Activated naive CD8-positive, alpha-beta T cell treated with anti-CD3 and anti-CD28 coated beads for 36 hours (primary cell): ENCODE measurements at places on chromosomes 6 and 20.

DNA sequence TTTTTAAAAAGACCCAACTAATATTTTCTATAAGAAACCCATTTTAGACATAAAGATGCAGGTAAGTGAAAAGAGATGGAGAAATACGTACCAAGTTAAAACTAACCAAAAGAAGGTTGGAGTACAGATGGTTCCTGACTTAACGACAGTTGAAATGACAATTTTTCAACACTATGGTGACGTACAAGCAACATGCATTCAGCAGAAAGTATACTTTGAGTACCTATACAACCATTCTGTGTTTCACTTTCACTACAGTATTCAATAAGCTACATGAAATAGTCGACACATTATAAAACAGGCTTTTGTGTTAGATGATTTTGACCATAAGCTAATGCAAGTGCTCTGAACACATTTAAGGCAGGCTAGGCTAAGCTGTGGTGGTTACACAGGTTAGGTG, 228.9 kb downstream of the RNGTT start:
- DNase-seq = no peak

DNA sequence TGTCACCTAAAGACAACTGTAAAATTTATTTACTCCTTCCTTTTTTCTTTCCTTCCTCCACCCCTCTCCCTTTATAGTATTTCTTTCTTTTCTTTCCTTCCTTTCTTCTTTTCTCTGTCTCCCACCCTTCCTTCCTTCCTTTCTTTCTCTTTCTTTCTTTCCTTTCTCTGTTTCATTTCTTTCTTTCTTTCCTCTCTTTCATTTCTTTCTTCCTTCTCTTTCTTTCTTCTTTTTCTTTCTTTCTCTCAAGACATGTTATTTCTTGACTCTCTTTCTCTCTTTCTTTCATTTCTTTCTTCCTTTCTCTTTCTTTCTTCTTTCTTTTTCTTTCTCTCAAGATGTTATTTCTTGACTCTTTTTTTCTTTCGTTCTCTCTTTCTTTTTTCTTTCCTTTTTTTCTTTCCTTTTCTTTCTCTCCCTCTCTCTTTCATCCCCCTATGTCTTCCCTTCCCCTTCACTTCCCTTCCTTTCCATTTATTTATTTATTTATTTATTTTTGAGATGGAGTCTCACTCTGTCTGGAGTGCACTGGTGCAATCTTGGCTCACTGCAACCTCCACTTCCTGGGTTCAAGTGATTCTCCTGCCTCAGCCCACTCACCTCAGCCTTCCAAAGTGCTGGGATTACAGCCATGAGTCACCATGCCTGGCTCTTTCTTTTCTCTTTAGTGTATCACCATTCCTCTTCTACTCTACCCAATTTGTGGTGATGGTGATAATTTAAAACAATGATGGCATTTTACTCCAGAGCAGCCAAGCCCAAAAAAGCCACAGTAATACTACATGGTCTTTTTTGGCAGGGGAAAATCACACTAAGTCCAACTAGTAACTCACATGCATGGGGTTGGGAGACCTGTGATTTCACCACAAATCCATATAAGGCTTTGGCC, 188.2 kb downstream of the ADGRG6 start:
- no peak for DNase-seq

GRCh38 chr6:7674291-7674690, 51.6 kb upstream of the BMP6 start:
- no peak for DNase-seq

- no peak for DNase-seq
These were observed 31.4 kb downstream of the EDN3 start for GRCh38 chr20:59331721-59332329.

GRCh38 chr20:13205425-13205824, 15.6 kb upstream of the ISM1 start:
- no peak for DNase-seq

- peak; percentile 75 for DNase-seq
These were observed 32.8 kb upstream of the BCAS1 start for GRCh38 chr20:54103067-54103761.

- DNase-seq = peak; percentile 60
These were observed 18.3 kb downstream of the CAPN11 start for GRCh38 chr6:44176762-44177509.

DNA sequence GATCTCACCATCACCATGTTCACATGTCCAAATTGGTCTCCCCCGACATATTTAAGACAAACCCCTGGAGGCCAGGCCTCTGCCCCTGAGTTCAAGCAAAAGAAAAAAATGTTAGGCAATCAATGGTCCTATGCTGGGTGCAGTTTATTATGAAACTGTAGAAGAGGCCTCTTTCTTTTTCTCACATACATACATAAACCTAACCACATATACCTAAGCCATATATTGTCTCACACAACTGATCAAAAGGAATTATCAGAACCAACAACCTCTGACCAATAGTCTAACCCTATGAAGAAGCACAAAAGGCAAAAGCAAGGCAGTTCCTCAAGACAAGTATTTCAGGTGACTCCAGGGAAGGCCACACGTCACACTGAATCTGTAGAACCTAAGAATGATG, 49.9 kb downstream of the ILRUN start:
- no peak for DNase-seq

DNA sequence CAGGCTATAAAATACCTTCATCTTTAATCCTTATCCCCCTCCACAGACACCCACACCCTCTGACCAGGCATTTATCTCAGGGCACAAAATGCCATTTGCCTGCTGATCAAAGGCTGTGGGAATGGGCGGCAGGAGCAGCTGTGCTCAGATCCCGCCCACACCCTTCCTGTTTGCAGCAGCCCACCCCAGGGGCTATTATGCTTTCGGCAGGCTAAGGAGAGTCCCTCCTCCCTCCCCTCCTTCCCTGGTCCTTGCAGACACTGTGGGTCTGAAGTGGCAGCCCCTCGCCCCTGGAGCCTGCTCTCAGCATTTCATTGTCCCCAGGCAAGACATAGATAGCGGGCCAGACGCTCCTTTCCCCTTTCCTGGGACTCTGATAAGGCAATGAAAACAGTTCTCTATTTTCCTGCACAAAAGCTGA, 220.8 kb upstream of the HEY2 start:
- no peak for DNase-seq

- no peak for DNase-seq
These were observed 80.1 kb downstream of the RSPH3 start for GRCh38 chr6:158919865-158920264.

- DNase-seq = no peak
These were observed 353.1 kb downstream of the LAMA2 start for GRCh38 chr6:129236001-129236517.

DNA sequence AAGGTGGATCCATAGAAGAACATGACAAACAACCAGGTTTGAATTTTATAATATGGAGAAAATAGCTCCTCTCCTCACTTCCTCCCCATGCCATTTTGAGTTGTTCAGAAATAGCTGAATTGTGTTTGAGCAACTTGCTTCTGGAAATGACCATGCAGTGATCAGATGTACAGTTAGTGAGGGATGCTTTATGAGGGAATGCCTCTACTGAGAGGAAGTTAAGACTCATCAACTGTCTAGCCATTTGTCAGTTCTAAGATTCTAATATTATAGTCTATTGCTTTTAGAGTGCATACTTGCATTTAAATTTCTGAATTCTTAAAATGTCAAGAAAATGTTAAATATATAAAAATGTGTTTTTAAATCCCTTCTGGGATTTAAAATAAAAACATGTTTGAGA, 3.8 kb downstream of the LAMA2 start:
- no peak for DNase-seq

DNA sequence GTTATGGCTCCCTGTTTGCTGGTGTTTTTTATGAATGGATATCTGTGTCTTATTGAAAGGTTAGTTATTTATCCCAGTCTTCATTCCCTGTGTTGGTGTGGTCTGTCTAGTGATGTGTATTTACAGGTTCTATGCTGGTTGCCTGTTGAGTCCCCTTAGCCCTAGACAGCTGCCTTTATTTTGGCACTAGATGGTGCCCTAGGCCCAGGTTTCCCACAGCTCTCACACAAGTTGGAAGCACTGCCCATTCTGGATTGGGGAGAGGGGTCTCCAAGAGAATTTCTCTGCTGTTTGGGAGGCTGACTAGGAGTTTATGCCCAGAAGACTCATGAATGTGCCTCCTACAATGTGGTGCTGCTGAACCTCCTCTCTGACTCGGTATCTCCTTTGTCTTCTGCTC, 12.4 kb downstream of the GRM1 start:
- DNase-seq = no peak

GRCh38 chr6:79184641-79185040, 49.8 kb downstream of the HMGN3 start:
- DNase-seq = no peak

DNA sequence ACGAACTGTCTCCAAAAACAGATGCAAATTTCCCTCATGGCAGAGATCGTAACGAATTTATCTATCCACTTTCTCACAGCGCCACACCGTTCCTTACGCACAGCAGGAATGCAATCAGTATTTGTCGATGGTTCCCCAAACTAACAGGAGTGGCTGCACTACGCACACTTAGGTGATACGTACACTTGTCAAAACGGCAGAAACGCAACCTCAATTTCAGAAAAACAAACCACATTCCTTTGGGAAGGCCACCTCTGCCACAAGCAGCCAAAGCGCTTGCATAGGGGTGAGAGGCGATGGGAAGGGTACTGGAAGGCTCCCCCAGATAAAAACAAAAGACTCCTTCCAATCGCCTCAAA, 638 bp downstream of the MDN1 start:
- no peak for DNase-seq

DNA sequence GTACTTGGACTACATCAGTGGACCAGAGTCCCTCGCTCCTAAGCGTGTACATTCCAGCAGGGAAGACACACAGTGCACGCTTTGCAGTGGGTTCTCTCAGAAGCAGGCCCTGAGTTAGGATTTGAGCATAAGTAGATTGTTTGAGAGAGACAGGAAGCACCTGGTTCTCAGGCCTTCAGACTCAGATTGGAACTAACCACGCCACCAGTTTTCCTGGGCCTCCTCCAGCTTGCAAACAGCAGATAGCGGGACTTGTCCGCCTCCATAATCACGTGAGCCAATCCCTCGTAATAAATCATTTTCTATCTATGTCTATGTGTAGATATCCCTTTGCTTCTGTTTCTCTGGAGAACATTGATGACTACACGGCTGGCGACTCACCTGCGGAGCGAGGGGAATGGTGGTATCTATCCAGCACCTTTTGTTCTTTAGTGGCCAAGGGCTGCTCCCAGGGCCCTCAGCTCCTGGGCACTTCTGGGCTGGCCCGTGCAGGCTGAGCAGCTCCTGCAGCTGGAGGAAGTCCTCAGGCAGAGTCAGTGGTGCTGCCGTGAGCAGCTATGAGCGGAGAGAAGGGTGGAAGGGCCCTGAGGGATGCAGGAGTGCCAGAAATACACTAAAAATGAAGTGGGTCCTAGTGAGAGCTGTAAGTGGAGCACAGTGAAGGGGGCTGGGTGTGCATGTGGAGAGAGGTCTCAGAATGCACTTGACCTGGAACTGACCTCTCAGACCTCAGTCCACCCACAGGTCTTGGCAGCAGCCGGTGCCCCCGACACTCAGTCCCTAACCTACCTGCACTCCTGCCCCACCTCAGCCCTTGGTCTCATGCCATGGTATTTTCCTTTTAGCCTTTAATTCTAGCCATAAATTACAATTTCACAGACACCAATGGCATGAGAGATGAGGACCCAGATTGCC, 76.9 kb downstream of the STK35 start:
- DNase-seq = no peak

- DNase-seq = peak; percentile 45
These were observed 40.9 kb downstream of the DSTN start for GRCh38 chr20:17610566-17611289.

DNA sequence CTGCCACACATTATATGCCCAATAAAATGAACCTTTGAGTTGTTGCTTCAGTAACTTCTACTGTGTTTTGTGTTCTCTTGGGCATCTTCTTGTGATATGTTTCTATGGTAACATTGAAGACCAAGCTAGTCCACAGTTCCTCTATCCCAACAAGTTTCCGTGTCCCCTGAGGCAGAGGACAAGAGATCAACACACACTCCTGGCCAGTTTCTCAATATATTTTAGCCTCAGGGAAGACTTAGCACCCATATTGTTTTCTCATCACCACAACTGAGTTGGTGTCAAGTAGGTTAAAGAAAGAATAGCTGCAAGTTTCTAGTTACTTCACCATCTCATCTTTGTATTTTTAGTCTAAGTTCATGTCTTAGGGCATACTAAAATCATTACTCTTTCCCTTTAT, 277.5 kb downstream of the UST start:
- DNase-seq = no peak

GRCh38 chr6:84358581-84358980, 131.1 kb upstream of the CEP162 start:
- no peak for DNase-seq

GRCh38 chr6:169365567-169366257, 112.1 kb upstream of the THBS2 start:
- no peak for DNase-seq
